ENCODE measurements at places on chromosomes 7 and 10.
A peak's percentile ranks its signal among the peaks of the same experiment; 100 is the strongest.

GRCh38 chr7:140810830-140811556 lies 113.7 kb downstream of the BRAF start:
- peak; percentile 65 for DNase-seq

DNA sequence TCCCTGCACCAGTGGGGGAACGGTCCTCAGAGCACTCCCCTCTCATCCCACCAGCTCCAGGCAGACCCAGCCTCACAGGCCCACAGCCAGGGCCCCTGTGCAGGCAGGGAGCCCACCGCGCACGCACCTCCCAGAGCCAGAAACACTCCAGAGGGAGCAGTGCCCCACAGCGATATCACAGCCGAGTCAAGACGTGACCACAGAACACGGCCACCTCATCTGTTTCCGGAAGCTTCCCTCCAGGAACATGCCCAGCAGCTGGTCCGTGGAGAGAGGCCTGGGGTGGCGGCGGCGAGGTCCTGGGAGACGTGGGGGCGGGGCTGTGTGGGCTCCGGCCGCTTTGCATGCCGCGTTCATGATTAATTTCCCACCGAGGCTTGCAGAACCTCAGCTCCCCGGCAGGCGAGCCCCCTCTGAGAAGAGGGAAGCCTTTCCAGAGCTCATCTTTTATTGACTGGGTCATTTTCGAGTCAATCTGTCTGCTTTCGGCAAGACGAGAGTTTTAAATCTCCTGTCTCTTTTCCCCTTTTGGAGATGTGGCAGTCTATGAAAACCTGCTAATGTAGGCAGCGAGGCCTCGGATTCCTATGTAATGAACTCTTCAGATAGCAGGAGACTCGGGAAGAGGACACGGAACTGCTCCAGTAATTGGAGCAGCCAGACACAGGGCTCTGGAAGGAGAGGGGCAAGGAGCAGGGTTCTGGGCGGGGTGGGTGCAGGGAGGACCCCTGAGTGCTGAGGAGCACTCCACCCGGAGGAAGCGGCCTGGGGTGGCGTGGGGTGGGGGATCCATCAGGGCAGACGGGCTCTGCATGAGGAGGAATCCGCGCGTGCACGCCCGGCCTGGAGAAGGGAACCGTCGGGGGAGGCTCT lies 242.8 kb downstream of the ELFN1 start:
- DNase-seq: no peak

- DNase-seq: no peak
Observed at GRCh38 chr7:91459539-91459938, 195.3 kb downstream of the FZD1 start.

- DNase-seq: peak; percentile 46
Observed at GRCh38 chr7:131302876-131303707, 24.6 kb upstream of the MKLN1 start.

- no peak for DNase-seq
Observed at GRCh38 chr10:33684211-33684611, 349.7 kb upstream of the NRP1 start.

GRCh38 chr10:129963641-129964501 lies at the start of gene EBF3:
Gene EBF3 (minus strand): TSS chr10:129964274. CDS start chr10:129963768, 506 bp downstream.
- no peak for DNase-seq

GRCh38 chr10:98326621-98327027 lies 58.6 kb upstream of the LOXL4 start:
- no peak for DNase-seq

- DNase-seq: peak; percentile 30
Observed at GRCh38 chr7:120997882-120998474, 9.5 kb downstream of the CPED1 start.
